Lung (tissue), 17 donors: ENCODE measurements at places on chromosomes 2 and 18.

DNA sequence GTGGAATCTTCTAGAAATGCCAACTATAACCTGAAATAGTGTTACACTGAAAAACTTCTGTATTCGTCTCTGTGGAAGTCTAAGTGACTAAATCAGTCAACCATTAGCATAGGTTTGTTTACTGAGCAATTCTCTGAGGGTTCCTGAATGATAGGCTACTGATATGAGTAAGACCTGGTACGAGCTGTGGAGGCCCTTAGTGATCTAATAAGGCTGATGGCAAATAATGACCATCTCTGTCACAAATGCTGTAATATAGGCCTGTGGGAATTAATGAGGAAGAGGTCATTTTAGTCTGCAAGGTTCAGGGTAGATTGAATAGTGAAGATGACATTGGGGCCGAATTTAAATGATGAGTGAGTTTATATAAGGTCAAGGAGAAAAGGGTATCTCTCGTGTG lies 82.5 kb downstream of the MGAT5 start:
- DNase-seq, result no peak

DNA sequence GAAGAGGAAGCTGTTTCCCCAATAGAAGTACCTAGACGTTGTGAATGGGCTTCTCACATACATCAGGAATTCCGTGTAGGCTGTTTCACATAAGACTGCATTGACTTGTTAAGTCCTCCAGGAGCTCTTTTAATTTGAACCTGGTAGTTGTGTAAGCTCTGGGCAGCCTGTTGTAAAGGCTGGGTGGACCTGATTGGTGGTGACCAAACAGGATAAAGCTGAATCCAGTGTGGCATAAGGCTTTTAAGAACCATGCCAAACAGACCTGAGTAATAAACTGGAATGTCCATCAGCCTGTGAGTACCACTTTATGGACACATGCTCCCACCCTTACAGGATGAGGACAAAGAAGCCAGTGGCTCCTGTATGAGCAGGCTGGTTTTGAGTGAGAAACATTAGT lies 24.1 kb downstream of the RMND5A start:
- no peak for DNase-seq

DNA sequence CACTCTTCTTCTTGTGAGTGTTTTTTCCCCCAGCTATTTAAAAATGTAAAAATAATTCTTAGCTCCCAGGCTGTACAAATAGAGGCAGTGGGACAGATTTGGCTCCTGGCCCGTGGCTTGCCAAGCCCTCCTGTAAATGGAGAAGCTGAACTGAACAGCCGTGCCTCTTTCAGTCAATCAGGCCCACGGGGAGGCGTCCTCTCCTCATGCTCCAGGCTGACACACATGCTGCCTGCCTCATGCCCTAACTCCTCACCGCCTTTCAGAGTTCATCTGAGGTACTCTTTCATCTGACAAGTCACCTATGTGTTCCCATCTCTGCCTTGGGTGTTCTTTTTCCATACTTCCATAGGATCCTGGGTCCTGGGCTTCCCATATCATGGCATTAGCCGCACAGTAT lies 58.9 kb downstream of the BMP10 start:
- DNase-seq, result no peak

DNA sequence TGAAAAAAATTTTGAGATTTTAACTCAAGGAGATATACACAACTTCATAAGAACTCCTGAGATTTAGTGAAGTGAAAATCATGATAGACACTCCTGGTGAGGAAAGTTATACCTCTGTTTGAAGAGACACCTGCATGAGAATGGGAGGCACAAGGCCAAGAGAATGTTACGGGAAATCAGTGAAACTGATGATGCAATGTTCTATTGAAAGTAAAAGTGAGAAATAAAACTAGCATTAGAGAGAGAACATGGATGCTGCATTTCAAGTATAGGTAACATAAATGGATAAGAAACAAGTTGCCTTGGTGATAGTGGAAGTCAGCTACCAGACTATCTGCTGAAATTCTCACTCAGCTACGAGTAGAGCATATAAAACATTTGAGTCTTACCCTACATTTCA lies 562.1 kb upstream of the FANCL start:
- no peak for DNase-seq

GRCh38 chr2:117512307-117512706 lies 302.2 kb upstream of the DDX18 start:
- no peak for DNase-seq

DNA sequence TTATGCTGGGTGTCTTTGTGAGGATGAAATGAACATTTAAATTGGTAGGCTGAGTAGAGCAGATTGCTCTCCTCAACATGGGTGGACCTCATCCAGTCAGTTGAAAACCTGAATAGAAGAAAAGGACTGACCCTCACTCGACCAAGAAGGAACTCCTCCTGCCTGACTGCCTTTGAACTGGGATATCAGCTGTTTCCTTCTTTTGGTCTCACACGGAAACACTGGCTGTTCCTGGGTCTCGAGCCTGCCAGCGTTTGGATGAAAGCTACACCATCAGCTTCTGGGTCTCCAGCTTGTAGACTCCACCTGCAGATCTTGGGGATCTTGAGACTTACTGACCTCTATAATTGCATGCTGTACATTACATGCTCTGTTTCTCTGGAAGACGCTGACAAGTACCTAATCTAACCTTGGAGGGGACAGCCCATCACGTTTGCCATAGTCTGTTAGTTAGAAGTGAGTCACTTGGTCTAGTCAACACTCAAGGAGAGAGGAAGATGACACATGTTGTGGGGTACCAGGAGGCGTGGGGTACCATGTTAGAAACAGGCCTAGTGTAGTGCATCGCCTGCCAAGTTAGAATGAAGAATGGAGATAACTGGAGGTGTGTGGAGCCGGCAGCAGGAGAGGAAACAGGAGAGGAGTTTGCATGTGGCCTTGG lies 267.0 kb downstream of the MREG start:
- DNase-seq, result no peak

DNA sequence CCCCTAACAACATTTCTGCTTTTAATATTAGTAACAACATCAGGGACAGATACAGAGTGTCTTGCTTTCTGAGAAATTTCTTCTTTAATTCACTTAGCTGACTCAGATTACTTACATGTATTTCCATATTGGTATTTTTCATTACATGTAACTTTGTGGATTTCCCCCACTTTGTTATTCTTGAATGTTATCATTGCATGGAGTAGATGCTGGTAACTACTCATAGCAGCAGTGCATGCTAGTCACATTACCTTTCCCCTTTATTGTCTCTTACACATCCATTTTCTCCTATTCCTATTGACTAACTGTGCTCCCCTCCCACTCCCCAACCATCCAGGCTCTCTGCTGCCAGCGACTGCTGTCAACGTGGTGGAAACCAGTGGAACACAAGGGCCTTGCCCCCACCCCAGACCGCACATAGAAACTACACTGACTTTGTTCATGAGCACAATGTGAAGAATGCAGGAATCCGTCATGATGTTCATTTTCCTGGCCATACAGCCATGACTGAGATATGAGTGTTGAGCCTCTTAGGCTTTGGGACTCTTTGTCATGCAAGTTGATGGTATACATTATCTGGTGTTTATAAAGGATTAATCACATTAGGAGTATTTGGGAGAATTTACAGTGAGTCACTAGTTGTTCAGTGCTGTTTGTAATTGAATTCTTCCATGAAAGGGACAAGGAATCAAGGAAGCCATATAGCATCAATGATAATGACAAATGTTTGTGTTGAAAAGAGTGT lies 91.0 kb downstream of the EPB41L5 start:
- no peak for DNase-seq

- peak; percentile 25 for DNase-seq
These were observed 142.3 kb upstream of the BOD1L2 start for GRCh38 chr18:57004366-57005121.

- no peak for DNase-seq
These were observed 134.8 kb upstream of the CREB1 start for GRCh38 chr2:207394812-207395534.

DNA sequence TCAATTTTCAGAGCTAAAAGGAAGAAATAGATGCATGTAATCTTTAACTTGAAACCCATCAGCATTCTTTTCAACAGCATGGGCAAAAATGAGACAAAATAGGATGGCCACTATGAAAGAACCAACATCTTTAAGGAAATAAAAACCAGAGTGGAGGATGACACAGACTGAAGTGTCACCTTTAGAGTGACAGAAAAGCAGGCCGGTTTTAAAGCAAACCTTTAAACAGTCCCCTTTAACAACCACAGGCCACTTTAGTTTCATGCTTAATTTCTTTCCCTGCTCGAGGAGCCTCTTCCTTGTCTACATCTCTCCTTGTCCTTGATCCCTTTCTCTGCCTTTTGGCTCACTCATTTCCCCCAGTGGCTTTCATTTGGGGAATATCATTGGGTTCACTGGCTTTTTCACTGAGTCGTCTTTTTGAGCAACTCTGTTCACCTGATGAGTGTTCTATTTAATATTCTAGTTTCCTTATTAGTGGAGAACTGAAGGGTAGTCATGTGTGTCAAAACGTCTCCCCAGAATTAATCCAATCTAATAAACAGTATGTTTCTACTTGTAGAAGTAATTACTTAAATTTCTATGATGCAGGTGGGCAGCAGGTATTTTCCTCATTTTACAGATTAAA lies 72.5 kb downstream of the DOCK10 start:
- DNase-seq, result no peak

DNA sequence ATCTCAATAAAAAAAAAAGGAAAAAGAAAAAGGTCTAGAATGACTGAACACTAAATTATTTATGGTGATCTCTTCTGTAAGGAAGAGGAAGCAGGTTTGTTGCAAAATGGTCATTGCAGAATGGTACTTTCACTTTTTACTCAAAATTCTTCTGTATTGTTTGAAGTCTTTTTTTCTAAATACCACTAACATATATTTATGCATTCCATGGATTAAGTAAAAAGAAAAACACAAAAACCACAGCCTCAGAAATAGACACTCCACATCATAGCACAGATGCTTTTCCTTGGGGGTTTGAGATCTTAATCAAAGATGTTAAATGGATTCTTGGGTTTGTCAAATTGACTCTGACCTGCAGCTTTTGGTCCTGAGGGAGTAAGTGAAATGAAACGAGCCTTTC lies 47.4 kb downstream of the RHOB start:
- no peak for DNase-seq

DNA sequence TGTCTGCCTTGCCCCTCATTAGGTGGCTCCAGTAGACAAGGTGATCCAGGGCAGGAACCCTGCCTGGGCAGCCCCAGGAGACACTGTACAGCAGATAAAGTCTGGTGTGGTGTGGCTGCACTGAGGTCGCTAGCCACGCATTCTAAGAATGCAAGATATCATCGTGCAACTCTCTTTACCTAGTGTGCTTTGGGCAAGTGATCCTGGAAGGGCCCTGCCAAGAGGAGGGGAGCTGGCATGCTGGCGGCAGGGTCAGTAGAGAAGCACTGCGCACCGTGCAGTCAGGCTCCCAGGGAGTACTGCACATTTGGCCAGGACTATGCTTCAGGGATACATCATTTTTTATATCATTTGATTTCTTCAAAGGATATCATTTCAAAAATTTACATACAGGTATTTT lies 195.3 kb upstream of the SMAD2 start:
- no peak for DNase-seq

GRCh38 chr2:106156305-106157296 lies 37.5 kb downstream of the UXS1 start:
- DNase-seq, result no peak

- DNase-seq, result no peak
These were observed 1312.3 kb upstream of the PIK3C3 start for GRCh38 chr18:40642692-40643229.

DNA sequence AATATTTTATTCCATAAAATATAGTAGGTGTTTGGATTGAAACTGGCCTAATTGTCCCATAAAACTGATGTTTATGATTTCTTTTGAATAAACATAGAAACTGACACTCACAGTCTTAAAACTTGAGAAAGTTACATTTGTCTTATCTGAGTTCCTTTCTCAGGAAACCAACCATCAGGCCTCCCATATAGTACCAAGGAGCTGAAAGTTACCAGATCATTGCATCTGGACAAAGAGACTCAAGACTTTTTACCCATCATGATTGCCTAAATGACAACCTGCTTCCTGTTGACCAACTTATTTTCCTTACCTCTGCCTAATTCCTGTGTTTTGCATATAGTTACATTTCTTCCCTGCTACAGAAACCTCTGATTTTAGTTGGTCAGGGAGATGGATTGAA lies 137.0 kb upstream of the XPO1 start:
- no peak for DNase-seq

DNA sequence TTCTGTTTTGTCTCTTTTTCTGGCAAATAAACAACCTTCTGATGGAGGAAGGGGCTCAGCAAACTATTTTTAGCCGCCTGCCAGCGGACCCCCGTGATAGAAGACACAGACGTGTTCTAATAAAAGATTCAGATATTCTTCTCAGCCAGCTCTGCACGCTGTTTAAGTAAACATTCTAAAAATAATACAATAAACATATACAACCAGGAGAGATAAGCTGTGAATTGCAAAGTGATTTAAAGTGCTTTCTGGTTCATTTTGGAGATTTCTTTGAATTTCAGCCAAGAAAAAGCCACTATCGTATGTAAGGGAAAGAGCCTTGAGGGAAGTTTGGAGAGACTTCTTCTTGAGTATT lies 201.3 kb downstream of the EPHA4 start:
- peak; percentile 89 for DNase-seq

DNA sequence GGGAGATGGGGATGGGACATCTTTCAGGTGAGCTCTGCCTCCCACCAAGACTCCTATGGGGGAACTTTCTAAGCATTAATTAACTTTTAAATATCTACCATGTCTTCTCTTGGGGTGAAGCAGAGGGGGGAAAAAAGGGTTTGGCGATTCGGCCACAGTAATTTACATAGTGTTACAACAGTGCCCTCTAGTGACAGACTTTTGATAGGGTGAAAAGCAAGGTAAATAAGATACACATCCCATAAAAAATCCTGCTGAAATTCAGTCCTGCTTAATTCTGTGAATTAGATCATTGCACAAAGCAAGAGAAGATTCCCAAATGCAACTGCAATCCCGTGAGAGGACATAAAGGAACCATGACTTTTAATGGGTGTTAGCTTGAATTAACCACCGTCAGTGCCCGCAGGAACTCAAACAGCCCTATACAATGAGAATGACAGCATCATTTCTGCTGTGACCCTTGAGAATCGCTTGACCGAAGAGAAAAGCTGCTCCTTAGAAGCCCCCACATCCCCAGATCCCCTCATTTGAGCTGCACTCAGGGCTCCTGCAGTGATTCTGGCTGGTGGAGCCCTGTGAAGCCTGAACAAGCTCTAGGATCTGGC lies 32.8 kb downstream of the FAM124B start:
- peak; percentile 68 for DNase-seq

- no peak for DNase-seq
These were observed 335.8 kb downstream of the SMAD2 start for GRCh38 chr18:47594621-47595086.

- no peak for DNase-seq
These were observed 8.0 kb downstream of the GNLY start for GRCh38 chr2:85702172-85702571.

GRCh38 chr2:18896125-18896764 lies 306.9 kb upstream of the NT5C1B start:
- no peak for DNase-seq

- no peak for DNase-seq
These were observed 274.6 kb downstream of the EIPR1 start for GRCh38 chr2:3102922-3103569.

- DNase-seq, result peak; percentile 77
These were observed 101.7 kb downstream of the AGAP1 start for GRCh38 chr2:235595422-235596010.

GRCh38 chr2:42513252-42513918 lies 19.6 kb upstream of the KCNG3 start:
- DNase-seq, result peak; percentile 40

GRCh38 chr2:109080109-109080508 lies 48.9 kb upstream of the SH3RF3 start:
- no peak for DNase-seq
